ENCODE measurements at places on chromosomes 2 and 18.

GRCh38 chr2:61235716-61236115 lies 73.7 kb downstream of the C2orf74 start:
- no peak for DNase-seq

- no peak for DNase-seq
Measured at GRCh38 chr18:3212657-3213056, 7.1 kb downstream of the MYOM1 start.

GRCh38 chr2:15263976-15264685 lies 297.0 kb downstream of the NBAS start:
- DNase-seq = no peak

- DNase-seq = no peak
Measured at GRCh38 chr18:24459772-24460171, 665 bp upstream of the HRH4 start.

DNA sequence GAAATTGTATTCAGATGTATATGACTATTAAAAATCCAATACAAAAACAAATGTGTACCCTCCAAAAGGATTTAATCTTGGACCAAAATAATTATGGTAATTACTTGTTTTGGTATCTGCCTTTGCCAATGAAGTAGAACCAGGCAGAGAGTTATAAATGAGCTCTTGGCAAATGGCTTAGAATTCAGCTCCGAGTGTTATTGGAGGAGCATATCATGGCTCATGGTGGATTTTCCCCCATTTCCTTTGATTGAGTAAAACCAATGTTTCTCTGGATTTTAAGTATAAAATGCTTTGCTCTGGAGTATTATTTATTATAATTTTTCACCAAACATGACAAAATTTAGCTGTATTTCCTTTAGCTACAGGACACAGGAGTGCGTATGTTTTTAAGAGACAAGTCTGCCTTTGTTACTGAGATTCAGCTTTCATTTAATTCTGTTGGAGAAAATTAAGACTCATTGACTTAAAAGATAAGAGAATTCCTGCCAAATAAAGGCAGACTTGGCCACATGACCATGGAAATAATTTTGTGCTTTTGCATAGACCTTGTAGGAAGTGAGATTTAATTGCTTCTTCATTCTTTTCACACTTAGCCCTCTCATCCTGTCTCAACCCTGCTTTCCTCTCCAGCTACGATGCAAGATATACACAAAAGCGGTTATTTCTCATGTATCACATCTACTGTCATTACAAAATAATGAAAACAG lies 281.0 kb upstream of the SOX11 start:
- DNase-seq = no peak

DNA sequence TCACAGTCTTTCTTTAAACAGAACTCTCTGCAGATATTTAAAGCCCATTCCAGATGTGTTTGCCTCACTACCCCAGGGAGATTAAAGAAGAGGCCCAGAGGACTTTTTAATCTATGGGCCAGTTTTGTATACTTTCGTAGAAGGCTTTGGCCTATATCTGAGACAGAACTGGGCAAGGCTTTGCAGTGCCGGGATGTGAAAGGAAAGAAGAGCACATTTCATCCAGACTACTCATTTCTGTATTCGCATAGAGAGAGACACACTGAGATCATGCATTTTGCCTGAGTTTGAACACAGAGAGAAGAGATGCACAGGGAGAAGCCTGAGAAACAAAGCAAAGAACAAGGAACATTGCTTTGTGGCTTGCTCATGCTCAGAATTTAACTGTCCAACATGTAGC lies 54.9 kb upstream of the SLC5A7 start:
- DNase-seq = no peak

DNA sequence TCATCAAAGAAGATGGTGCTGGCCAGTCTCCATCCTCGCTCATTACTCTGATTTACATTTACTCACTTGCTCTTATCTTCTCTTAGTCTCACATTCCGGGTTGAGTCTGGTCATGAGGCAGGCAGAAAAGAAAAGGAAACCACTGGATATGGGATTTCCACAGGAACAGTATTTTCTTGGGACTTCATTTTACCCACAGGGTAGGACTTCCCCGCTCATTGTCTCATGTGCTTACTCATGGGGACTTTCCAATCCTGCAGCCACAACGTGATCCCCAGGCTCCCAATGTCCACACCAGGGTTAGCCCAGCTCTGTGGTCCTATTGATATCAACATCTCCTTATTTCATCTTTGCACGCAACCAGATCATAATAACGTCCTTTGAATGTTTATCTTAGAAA lies 373.8 kb downstream of the TMEM182 start:
- no peak for DNase-seq

- DNase-seq = no peak
Measured at GRCh38 chr2:46136481-46136880, 160.7 kb upstream of the EPAS1 start.

GRCh38 chr2:206240327-206240726 lies 34.1 kb upstream of the ZDBF2 start:
- DNase-seq = no peak

- no peak for DNase-seq
Measured at GRCh38 chr2:238791354-238791753, 56.5 kb upstream of the TWIST2 start.

DNA sequence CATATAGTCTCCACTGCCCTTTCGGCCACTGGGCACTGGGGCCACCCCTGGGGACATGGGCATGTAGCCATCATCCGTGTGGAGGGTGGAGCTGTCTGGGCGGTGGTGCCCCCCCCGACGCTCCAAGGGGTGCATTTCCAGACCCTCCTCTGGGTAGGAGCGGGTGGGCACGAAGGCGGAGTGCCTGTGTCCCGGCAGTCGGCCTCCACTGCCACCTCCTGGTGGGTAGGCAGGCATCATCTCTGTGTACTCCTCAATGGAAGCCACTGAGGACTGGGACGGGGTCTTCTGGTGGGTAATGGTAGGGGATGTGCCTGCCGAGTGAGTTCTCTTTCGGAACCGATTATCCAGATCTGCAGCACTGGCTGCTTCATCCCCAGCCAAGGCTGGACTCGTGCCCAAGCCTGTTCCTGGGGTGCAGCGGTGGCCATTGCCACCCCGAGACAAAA lies 2.8 kb downstream of the IRS1 start:
- no peak for DNase-seq

GRCh38 chr2:71576541-71576940 lies 123.2 kb downstream of the DYSF start:
- no peak for DNase-seq

Data from GM12891 (cell line).